Mammary epithelial cell (primary cell): ENCODE measurements at places on chromosomes 16 and 17. TPM values are rescaled to one million over a fixed set of nuclear protein-coding genes. Genes with fewer than 3 reads are reported as not detected.

DNA sequence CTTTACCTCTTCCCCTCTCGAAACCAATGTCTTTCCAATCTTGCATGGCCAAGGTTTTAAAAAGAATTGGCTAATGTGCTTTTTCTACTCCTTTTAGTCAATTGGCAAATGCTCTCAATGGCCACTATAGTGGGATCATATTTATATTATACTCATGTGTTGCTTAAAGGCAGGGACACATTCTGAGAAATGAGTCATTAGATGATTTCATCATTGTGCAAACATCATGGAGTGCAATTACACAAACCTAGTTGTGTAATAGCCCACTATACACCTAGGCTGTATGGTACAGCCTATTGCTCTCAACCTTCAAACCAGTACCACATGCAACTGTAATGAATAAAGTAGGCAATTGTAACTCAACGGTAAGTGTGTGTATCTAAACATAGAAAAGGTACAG is 180.9 kb downstream of the HS3ST3A1 start:
- peak; percentile 87 for DNase-seq

DNA sequence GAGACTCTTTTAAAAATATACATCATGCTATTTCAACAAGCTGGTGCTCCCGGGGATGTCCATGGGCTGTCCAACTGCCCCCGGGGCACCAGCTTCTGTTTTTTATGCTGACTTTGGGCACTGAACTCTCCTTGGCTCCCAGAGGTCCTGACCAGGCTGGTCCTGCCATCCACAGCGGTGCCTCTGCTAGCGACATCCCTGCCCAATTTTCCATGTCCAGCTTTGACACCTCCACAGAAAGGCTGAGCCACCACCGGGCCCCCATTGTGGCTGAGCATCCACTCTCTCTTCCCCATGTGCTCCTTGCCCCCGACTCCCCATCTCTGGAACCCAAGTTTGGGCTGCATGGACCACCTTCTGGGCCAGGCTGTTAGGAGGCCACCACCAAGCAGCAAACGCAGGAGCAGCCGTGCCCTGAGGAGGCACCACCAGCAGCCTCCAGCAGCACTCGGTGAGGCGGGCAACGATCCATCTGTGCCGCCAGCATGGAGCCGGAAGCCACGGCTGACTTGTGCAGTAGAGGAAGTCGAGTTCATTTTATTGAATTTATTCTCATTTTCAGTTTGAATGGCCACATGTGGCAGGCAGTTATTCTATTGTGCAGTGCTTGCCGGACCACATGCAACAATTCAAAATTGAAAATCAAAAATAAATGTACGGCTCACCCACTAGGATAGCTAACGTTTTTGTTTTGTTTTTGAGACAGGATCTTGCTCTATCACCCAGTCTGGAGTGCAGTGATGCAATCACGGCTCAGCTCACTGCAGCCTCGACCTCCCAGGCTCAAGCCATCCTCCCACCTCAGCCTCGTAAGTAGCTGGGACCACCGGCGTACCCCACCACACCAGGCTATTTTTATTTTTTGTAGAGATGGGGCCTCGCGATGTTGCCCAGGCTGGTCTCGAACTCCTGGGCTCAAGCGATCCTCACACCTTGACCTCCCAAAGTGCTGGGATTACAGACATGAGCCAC is 2.8 kb upstream of the MEAK7 start:
- no peak for DNase-seq

DNA sequence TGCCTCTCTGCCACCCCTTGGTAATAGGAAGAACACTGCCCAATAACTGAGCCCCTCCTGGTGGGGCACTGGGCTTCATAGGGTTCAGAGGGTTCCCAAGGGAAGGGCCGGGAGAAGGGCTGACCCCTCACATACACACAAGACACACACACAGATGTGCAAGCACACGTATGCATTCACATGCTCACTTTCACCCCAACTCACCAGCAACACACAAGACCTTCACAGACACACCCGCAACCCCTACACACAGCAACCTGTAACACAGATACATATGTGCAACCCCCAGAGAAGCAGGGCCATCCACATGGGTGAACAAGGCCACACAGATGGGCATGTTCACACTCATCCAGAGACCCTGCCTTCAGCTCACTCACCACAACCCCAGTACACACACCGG is 225.1 kb downstream of the ZNF423 start:
- DNase-seq = no peak

DNA sequence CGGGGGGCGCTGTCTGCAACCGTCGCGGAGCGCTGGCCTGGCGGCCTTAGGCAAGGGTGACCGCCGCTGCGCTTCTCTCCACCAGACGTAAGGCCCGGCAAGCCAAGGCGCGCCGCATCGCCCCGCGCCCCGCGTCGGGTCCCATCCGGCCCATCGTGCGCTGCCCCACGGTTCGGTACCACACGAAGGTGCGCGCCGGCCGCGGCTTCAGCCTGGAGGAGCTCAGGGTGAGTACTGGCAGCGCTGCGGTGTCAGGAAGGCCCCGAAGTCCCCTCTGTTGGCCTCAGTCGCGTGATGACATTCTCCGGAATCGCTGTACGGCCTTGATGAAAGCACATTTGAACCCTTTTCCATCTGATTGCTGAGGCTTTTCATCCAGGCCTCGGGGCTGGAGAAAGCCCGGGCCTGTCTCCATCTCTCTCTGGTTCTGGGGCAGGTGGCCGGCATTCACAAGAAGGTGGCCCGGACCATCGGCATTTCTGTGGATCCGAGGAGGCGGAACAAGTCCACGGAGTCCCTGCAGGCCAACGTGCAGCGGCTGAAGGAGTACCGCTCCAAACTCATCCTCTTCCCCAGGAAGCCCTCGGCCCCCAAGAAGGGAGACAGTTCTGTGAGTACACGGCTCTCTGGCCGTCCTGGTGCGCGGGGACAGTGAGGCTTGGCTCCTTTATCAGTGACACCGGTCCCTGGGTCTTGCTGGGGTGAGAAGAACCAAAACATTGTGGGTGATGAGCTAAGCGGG is 831 bp downstream of the RPL13 start:
- no peak for DNase-seq

DNA sequence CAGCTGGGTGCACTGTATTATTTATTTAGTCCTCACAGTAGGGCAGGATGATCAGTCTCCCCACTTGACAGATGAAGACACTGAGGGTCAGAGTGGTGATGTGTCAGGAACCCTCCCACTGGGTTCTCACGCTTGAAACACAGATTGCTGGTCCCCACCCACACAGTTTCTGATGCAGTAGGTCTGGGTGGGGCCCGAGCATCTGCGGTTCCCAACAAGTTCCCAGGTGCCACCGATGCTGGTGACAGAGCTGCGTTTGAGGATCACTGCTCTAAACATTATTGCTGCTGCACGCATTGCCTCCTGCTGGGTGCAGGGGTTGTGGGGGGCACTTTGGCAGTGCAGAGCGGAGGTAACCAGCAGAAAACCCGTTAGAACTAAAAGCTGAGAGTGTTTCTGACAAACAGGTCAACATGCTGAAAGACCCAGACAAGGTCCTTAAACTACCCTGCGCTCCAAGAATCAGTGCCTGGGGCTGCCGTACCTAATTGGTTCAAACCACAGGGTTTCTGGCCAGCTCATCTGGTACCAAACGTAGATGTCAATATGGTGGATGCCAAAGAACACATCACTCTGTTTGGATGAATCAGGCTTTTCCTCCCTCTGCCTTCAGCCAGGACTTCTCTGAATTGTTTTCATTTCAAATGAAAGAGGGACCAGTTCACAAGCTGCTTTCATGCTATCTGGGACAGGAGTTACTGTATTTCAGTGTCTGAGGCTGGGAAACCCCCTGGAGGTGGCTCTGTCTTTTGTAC is 76.0 kb downstream of the ABCC1 start:
- peak; percentile 85 for DNase-seq

MT2A gene
- polyA plus RNA-seq = 2,263 TPM

GRCh38 chr16:47392081-47392480 is 68.8 kb downstream of the ITFG1 start:
- DNase-seq = peak; percentile 57

DNA sequence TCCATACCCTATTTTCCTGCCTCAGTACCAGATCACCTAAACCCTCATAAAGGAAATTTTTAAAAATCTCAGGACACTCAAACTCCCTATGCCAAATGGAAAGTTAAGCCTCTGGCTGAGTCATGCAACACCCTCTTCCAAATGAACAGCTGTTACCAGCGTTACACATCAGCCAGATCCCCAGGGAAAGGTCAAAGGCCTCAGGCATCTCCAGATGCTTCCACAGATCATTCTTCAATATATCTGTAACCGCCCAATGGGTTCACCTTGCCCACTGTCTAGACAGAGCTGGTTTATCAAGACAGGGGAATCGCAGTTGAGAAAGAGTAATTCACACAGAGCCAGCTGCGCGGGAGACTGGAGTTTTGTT is 29.1 kb upstream of the SHCBP1 start:
- DNase-seq = no peak

DNA sequence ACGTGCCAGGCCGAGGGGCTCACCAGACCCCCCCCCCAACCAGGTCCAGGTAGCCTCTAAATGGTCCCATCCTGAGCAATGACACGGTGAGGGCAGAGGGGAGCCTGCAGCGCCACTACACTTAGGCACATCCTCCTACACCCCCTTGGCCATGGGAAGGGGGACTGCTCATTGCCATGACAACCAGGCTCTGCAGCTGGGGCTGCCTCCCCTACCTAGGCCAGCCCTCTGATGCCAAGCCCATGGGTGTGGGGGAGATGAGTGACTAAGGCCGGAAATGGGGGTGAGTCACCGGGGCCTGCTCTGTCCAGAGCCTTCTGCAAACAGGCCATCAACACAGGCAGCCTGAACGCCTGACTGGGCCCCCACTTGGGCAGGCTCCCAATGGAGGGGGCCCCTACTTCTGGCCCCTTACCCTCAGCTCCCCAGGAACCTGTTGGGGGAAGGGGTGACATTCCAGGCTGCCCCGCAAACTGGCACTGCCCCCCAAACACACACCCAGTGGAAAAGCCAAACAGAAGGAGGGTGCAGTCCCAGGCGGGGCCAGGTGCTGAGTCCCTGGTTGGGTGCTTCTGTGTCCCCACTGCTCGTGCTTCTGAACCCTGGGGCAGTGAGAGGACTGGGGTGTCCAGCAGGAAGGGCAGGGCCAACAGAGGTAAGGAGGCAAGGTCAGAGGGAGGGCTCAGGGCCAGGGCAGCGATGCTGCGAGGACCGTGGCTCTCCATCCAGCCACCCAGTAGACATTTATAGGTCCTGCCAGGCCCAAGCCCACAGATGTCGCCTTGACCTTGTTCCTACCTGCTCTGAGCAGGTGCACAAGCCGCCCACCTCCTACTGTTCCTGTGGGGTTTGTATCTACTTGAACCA is 8.2 kb downstream of the PLCD3 start:
- DNase-seq = peak; percentile 79

DNA sequence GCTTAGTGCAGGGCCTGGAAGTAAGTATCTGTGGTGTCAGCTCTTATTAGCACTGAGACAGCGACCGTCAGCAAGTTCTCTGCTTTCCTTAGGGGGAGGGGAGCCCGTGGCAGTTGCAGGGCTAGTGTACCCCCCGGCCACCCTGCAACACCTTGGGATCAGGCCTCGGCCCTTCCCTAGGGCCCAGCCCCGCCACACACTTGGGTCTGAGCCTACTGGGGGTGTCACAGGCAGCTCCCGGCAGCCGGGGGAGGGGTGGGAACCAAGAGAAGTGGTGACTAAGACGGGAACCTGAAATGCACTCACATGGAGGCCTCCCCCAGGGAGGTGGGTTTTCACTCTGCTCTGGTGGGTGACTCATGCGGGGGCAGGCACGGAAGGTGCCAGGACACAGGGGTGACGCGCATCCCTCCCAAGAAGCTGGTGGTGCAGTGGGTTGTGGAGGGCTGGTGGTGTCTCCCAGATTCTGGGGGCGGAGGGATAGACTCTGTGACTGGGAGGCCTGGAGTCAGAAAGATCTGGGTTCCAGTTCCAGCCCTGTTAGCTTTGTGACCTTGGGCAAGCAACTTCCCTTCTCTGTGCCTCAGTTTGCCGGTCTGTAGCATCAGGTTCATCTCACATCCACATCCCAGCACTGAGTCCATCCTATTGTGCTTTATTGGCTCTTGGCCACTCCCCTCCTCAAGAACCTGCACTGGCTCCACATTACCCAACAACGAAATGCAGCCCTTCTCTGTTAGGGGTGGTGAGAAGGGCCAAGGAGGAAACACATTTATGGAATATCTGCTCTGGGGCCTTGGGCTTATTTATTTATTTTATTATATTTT is 44.5 kb downstream of the LAT start:
- DNase-seq = peak; percentile 86

DNA sequence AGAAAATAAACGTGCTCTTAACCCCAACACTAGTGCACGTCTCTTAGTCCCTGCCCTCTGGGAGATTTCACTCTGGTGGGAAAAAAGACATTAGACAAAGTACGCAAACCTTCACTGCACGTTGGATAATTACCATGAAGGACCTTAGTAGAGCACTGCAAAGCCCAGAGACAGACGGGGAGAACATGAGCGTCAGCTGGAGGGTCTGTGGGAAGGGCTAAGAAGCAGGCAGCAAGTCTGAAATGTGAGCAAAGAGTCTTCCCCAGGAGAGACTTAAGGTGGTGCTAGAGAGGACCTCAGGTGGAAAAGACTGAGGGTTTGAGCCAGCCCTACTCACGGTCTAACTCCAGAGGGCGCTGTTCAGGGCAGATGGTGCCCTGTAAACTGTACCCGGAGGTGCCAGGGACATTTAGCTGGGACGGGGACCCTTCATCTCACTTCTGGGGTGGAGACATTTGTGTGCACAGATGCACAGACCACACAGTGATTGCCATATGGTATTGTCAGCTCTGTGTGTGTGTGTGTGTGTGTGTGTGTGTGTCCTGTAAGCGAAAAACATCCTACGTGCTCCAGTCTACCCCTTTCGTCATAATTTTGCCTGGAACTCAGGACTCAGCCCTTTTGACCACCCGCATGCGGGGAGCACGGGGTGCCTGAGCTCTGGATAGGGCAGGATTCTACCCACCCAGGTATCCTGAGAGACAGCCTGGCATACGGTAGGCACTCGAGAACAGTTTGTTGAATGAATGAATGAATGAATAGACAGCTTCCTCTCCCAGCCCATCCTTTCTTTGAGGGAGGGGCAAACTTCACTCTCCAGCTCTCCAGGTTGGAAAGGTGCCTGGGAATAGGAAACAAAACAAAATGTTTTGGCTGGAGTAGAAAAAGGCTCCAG is 10.1 kb upstream of the STAC2 start:
- DNase-seq = peak; percentile 46

DNA sequence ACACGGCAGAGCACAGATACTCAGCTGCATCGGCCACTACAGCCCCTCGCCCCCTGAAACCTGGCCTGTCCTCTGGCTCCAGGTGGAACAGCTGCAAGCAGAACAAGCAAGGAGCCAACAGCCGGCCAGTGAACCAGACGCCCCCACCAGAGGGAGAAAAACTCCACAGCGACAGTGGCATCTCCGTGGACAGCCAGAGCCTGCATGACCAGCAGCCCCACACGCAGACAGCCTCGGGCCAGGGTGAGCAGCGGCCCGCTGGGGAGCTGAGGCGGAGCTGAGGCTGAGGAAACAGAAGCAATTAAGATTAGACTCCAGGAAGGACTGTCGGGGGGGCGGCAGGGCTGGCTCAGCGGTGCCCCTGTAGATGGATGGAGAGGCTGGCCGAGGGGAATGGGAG is 16.7 kb downstream of the NGFR start:
- DNase-seq = no peak

DNA sequence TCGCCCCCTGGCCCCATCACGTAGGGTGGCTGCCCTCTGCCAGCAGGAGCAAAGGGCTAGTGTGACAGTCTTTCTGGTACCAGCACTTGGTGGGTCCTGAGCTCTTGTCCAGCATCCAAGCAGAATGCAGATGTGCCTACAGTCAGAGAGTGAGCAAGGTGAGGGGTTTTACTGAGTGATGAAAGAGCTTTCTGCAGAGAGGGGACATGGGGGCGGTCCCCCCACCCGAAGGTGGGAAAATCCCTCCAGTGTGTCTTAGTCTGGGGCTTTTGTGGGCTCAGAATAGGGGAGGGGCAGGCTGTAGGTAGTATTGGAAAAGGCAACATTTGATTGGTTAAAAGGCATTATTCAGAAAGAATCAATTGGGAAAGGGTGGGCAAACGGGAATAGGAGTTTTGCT is 152.3 kb downstream of the RPTOR start:
- DNase-seq = no peak
